ENCODE measurements at places on chromosomes 11 and 22.

DNA sequence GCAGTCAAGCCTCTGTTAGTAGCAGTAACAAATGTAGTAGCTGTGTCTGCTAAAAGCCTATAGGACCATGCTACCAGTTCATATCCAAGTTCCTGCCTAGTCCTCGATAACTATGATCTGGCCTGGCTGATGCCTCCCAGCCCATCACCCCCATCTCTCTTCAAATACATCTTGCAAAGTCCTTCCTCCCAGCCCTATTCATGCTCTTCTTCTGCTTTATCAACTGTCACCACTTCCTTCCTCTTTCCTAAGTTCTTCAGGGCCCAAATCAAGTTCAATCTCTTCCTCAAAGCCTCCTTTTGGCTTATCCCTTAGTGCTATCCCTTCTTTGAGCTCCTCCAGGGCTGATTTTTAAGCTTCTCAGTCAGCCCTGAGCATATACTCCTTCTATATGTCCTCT lies 150.9 kb upstream of the THY1 start:
- no peak for DNase-seq

DNA sequence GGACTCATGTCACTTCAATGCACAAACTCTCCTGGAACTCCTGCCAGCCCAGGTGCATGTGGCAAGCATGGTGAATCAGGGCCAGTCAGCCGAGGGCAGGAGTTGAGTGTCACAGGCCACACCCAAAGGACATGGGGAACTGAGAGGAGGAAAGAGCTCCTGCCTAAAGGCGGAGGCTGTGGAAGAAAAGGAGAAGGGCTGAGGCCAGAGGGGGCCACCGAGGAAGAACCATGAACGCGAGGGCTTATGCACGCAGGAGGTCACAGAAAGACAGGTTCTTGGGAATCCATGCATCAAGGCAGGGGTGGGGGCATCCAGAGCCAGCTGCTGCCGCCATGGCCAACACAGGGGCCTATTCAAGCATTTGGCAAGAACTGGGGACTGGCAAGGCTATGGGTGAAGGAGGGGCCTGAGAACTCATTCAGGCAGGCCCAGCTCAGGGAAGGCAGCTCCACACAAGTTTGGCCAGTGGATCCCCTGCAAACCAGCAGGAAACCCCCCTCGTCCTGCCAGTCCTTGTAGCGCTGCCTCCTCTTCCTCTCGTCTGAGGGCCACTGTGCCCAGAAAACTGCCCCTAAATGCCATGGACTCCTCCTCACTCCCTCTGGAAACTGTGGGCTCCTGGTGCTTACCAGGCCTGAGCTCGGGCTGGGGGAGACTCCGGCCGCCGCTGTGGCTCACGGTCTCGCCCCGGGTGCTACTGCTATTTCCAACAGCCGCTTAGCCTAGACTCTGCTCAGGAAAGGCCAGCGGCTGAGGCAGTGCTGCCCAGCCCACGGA lies 15.4 kb downstream of the PPM1F start:
- no peak for DNase-seq

GRCh38 chr11:14634813-14635212 lies 8.8 kb upstream of the PDE3B start:
- DNase-seq: no peak

GRCh38 chr11:76238551-76238950 lies 32.2 kb upstream of the WNT11 start:
- no peak for DNase-seq

DNA sequence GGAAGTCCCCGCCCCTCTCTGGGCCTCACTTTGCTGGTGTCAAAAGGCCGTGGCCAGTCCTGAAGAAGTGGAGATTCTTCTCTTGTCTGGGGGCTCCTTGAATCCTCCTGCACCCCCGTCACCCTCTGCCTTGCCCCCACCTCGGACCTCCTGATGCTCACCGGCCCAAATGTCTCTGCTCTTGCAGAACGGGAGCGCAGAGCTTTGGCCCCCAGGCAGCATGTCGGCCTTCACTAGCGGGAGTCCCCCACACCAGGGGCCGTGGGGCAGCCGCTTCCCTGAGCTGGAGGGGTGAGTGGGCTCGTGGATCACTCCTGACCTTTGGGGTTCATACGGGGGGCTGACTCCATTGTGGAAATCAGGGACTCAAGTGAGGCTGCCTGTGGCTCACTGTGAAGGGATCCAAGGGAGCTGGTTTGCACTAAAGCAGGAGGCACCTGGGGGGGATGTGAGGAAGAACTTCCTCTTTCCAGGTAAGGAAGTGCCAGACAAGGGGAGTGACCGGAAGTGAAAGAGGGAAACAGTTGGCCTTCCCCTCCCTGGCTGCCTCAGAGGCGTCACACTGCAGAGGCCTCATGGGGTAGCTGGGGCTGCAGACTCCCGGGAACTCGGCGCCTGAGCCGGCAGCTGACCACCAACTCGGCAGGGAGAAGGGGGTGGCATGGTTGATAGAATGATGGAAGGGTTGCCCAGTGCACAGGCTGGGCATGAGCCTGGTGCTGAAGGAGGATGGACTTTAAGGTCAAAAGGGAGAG lies 23.1 kb downstream of the CSF2RB start:
- DNase-seq: no peak

DNA sequence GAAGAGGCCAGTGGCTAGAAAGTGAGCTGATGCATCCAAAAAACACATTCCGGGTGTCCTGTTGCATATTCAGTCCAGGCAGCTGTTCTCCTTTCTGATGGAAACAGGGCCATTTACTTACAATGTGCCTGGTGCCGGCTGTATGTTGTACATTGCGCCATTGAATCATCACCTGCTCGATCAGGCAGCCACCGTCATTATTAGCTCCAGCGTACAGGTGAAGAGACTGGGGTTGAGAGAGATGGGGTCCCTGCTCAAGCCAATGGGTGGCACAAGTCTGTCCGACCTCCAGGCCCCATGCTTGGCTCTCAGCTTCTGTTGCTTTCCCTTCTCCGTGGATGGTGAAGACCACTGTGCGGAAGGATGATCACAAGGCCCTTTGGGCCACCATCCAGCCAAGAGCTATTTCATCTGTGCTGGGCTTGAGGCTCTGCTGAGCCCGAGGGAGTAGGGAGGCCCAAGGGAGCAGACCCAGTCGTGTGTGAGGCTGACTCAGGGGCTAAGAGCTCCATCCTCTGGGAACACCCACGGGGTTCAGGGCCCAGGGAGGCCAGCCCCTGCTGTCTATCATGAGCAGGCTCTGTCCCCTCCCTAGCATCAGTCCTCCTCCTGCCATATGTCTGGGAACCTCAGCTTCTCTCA lies 20.7 kb upstream of the EMID1 start:
- no peak for DNase-seq

- no peak for DNase-seq
Measured at GRCh38 chr11:76209973-76210930, 4.0 kb upstream of the WNT11 start.
